ENCODE measurements at places on chromosomes 11 and 22. TPM values are rescaled to one million over a fixed set of nuclear protein-coding genes. Genes with fewer than 3 reads are reported as not detected.

DNA sequence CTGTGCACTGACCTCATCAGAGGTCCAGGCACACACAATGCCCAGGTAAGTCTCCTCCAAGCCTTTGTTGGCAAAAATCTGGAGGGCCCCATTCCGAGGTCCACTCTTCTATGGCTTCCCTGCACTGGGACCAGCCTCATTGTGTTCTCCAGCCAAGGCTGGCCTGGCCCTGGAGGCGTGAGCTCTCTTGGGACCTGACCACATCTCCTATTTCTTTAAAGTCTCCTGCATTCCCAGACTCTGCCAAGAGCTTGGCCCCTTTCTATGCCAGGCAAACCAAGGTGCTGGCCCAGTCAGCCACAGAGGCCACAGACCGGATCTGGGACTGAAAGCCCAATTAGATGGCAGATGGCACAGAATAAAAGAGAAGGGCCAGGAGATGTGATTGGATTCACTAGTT, 55.1 kb downstream of the C11orf58 start:
- no peak for DNase-seq

- no peak for DNase-seq
Measured at GRCh38 chr11:20926799-20927540, 257.6 kb downstream of the NELL1 start.

The MPZL3 gene
- 1.7 TPM for total RNA-seq

The HIRA gene
- 26.6 TPM for total RNA-seq

DNA sequence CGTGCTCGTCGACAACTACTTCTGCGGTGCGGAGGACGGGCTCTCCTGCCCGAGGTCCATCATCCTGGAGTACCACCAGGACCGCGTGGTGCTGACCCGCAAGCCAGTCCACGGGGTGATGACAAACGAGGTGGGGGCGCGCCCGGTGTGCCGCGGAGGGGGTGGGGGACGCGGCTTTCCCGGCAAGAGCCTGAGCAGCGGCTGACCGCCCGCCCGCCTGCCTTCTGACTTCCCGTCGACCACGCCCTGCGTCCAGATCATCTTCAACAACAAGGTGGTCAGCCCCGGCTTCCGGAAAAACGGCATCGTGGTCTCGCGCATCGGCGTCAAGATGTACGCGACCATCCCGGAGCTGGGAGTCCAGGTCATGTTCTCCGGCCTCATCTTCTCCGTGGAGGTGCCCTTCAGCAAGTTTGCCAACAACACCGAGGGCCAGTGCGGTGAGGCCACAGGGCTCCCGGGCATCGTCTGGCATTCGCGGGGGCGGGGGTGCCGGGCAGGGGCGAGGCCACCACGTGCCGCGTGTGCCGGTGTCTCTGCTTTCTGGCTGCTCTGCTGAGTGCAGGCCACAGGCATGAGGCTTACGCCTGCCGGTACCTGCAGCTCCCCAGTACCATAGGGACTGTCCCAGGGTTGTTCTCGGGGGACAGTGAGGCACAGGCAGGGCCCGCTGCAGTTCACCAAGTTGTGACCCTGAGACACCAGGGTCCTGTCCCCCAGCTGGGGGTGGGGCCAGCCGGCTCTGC, 28.5 kb upstream of the MUC5B start:
- no peak for DNase-seq

- no peak for DNase-seq
Measured at GRCh38 chr22:20232237-20232598, 35.9 kb downstream of the RTN4R start.

- DNase-seq, result no peak
Measured at GRCh38 chr22:20159076-20159475, 8.2 kb upstream of the CCDC188 start.

The RFPL3 gene
- not detected for total RNA-seq

The TSPAN18 gene
- not detected for total RNA-seq

DNA sequence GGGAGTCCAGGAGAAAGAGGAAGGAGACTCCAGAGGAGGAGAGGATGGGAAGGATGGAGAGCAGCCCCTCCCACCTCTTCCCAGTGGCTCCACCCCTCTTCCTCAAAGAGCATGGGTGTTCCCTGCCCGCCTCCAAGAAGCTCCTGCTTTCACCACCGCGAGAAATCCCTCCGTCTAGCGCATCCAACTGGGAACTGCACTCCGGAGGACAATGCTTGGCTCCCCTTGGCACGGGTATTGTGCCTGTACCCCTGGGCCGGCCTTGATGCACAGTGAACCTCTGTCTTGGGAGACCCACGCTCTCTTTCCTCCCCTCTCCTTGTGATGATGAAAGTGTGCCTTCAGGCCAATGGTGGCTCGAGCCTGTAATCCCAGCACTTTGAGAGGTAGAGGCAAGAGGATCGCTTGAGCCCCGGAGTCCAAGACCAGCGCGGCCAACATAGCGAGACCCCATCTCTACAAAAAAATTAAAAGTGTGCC, 14.9 kb upstream of the ADA2 start:
- peak; percentile 36 for DNase-seq

- DNase-seq, result no peak
Measured at GRCh38 chr11:9126636-9127035, 35.2 kb upstream of the SCUBE2 start.

- DNase-seq, result no peak
Measured at GRCh38 chr11:96317985-96318384, 25.0 kb downstream of the MAML2 start.

GRCh38 chr11:108565653-108566052, 27.9 kb downstream of the EXPH5 start:
- DNase-seq, result no peak

DNA sequence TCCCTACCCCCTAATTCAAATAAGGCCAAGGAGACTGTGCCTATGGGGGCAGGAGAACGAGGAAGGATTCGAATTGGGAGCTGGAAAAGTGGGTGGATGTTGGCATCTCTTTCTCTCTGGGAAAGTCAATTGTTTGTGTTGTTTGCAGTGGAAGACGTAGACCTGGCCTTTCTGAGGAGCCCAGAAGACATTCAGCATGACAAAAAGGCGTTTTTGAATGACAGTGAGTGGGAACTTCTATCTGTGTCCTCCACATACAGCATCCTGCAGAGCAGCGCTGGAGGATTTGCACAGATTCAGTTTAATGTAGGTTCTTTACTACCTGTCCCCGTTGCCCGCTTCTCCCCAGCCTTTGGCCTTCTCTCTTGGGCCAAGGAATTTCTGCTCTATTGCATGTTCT, 28.2 kb downstream of the HTR3B start:
- no peak for DNase-seq

GRCh38 chr11:76561245-76561644, 109.3 kb downstream of the LRRC32 start:
- no peak for DNase-seq

DNA sequence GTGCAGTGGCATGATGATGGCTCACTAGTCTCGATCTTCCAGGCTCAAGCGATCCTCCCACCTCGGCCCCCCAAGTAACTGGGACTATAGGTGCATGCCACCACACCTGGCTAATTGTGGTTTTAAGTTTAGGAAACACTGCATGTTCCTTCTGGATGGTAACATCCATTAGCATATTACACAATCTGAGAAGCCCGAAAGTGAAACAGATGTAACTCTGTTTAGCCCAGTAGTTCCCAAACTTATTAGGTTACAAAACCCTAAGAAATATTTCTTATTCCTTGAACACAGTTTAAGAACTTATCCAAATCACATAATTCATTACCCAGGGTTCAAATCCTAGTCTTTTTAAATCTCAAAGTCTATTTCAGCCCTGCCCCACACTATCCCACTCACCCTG, 28.3 kb downstream of the POLDIP3 start:
- no peak for DNase-seq

- DNase-seq, result no peak
Measured at GRCh38 chr11:57752954-57753353, 1.3 kb upstream of the BTBD18 start.

The SUSD2 gene
- 0.17 TPM for total RNA-seq

The ACO2 gene
- total RNA-seq, result 86.8 TPM

DNA sequence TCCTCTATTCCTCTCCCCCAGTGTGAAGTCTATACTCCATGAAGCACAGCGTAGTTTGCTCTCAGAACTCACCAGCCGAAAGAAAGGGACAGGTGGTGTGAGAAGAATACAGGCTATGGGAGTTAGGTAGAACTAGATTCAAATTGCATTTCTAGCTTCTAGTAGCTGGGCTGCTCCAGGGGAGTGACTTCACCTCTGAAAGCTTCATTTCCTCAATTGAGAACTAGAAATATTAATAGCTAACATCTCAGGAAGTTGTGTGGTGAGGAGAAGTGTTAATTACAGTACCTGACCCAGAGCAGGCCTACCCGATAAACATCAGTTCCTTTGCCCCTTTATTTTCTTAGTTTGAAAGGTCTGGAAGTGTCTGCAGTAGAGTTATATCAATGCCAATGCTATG, 484.7 kb upstream of the TENM4 start:
- DNase-seq, result no peak

The PIK3C2A gene
- 12.0 TPM for total RNA-seq

GRCh38 chr22:20783844-20784723, 10.2 kb downstream of the SERPIND1 start:
- DNase-seq, result peak; percentile 82

The HORMAD2 gene
- not detected for total RNA-seq

DNA sequence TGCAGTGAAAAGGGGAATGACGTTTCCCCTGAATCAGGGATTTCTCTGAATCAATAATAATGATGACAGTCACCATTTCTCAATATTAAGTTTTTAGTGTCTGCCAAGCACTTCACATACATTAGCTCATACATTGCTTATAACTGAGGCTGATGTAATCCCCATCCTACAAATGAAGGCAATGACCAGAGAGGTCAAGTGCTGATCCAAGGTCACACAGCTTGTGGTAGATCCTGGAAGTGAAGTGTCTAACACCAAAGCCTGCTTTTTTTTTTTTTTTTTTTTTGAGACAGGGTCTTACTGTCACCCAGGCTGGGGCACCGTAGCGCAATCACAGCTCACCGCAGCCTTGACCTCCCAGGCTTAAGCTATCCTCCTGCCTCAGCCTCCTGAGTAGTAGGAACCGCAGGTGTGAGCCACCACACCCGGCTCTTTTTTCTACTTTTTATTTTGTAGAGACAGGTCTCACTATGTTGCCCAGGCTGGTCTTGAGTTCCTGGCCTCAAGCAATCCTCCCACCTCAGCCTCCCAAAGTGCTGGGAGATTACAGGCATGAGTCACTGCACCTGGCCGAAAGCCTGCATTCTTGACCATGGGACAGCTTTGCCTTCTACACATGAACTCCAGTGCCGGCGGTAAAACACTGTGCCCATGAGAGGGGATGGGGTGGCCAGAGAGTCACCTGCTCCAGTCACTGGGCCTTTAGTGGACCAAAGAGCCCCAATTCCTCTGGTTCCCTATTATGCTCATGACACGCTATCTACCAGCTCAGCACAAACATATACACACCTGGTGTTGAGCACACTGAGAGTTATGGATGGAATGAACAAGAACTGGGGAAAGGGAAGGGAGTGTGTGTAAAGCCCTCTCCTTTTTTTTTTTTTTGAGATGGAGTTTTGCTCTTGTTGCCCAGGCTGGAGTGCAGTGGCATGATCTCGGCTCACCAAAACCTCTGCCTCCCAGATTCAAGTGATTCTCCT, 17.4 kb downstream of the ARHGAP1 start:
- DNase-seq, result peak; percentile 43

DNA sequence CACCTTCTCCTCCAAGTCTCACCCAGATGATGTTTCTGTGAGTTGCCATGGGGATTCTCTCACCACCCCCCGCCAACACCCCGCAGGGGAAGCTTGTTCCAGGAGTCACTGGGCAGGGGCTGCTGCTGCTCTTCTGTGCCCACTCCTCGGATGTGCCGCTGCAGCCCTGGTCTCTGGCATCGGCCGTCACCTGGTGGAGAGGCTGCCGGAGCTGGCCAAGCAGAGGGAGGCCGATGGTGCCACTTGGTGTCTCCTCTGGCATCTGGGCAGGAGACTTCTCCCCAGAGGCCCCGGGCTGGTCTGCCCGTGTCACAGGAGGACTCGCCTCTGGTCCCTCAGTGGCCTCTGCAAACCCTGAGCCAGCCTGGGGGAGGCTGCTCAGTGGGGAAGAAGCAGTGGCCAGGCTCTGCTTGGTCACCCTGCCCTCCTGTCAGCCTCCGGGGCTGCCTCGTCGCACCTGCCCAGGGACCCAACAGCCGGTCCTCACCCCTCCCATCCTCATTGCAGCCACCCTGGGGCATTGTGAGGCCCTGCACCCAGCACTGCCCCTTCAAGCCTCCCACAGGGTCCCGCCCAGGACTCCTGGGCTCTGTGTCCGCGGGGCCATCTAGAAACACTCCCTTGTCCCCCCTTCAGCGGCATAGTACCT, 424 bp upstream of the ADORA2A start:
- DNase-seq, result no peak

The ENTHD1 gene
- total RNA-seq, result not detected

The PPARA gene
- total RNA-seq, result 4.3 TPM

GRCh38 chr11:28514391-28514790, 406.2 kb downstream of the METTL15 start:
- no peak for DNase-seq

DNA sequence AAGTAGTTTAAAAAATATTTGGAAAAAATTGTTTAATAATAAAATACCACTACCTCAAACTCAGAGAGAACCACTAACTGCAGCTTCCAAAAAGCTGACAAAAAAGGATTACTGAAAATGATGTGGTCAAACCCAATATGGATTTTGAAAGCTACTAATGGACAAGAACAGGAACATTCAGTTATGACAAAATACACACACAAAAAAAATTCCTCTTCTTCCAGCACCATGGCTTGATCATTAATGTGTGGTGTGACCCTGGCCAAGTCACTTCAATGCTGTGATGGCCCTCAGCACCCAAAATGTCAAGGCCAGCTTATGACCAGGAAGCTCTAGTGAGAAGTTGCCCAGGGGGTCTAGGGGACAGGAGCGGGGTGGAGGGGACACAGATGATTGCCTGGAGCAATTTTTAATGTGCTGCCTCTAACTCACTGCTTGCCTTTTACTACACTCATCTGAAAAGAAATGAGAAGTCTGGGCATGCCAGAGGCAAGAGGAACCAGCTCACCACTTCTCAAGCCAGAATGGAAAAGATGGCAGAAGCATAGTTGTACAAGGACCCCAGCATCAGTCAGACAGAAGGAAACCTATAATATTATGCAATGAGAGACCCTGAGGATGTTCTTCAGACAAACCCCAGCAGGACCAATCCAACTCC, 2.2 kb downstream of the SMCO4 start:
- no peak for DNase-seq

The SLC22A8 gene
- total RNA-seq, result not detected

- DNase-seq, result no peak
Measured at GRCh38 chr11:8684600-8685290, 2.2 kb downstream of the RPL27A start.
